Fibroblast of villous mesenchyme (primary cell): ENCODE measurements at places on chromosomes 16 and 17.

DNA sequence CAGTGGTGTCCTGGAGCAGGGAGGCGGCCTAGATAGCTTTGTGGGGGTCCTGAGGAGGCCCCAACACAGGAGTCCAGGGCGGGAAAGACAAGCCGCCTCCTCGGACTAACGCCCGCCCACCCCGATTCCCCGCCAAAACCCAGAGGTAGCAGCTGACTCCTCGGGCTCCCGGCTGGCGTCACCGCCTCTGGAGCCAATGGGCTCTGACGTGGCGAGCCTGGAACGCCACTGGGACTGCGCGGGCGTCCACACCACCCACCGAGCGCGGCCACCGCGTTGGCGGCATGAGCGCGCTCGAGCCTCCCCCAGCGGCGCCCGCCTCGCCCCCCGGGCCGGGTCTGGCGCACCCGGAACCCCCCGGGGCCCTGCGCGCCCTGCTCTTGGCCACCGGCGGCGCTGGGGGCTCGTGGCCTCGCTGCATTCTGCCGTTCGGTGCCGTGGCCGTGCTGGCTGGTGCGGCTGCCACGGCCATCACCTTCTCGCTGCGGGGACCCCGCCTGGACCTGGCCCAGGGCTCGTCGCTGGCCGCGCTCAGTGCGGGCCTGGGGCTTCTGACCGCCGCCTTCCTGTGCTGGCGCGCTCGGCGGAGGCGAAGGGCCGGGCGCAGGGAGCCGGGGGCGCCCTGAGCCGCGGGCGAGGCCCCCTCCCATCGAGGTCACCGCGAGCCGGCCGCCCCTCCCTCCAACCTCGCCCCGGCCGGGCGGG, 3.4 kb upstream of the NTN3 start:
- peak; percentile 70 for DNase-seq

DNA sequence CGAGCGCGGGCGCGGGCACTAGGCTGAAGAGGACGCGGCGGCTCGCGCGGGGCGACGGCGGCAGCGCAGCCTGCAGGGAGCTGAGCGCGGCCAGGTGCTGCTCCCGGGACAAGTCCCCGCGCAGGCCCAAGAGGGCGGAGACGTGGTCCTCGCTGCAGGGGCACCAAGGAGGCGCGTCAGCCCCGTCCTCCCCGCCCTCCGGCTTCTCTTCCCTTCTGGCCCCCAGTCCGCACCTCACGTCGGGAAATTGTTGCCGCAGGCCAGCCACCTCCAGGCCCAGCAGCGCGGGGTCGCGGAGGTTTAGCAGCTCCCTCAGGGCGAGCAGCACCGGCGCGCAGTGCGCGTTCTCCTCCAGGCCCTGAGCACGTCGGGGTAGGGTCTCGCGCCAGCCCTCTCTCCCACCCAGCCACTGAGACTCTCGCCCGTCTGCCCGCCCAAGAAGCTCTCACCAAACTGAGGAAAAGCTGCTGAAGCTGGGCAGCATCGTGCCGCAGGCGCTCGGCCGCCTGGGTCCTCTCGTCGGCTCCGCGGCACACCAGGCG, 761 bp upstream of the MATCAP1 start:
- no peak for DNase-seq

GRCh38 chr16:54425068-54425467, 138.5 kb upstream of the IRX3 start:
- DNase-seq = no peak

DNA sequence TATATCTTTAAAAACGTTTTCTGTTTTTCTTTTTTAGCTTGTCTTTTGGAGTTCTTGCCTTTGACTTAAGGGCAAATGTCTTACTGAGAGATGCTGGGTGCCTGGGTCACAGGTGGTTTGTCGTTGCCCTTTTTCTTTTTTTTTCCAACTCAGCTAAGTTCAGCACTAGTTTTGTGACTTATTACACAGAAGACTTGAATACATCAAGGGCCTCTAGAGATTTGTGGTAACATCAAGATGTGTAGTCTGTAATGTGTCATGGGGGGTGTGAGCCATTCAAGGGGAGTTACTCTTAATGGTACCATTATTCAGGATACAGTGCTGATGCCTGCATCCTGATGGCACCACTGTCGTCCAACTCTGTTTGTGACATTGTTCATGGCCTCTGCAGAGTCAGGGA, 95.1 kb downstream of the PRKCA start:
- DNase-seq = no peak

DNA sequence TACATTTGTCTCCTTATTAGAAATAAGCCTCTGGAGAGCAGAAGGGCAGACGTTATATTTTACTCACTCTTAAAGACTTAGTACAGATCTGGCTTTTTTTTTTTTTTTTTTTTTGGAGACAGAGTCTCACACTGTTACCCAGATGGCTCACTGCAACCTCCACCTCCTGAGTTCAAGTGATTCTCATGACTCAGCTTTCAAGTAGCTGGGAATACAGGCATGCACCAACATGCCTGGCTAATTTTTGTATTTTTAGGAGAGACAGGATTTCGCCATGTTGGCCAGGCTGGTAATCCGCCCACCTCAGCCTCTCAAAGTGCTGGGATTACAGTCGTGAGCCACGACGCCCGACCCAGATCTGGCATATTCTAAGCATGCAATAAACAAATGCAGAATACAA, 36.4 kb upstream of the TMEM97 start:
- peak; percentile 88 for DNase-seq

DNA sequence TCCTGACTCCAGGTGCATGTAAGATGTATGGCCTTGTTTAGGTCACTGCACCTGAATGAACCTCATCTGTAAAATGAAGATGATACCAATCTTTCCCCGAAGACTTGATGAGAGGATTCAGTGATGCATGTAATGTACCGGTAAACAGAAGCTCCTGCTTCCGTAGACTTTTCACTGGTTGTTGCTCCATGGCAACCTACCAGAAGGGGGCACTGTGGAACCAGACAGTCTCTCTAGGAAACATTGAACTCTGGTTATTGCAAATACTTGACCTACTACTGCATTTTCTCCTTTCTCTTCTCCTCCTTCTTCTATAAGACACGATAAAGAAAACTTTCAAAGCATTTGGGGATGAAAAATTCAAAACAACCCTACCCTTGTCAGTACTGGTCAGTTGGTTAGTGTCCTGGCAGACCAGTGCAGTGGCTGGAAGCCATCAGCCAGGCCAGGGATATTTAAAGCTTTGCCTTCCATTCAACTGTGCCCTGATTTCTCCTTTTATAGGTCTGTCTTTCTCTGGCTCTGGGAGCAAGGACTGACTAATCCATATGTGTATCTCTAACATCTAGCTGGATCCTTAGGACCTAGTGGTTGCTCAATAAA, 667.4 kb upstream of the SALL1 start:
- peak; percentile 73 for DNase-seq

GRCh38 chr16:84786605-84787262, 33.1 kb upstream of the CRISPLD2 start:
- DNase-seq = no peak

DNA sequence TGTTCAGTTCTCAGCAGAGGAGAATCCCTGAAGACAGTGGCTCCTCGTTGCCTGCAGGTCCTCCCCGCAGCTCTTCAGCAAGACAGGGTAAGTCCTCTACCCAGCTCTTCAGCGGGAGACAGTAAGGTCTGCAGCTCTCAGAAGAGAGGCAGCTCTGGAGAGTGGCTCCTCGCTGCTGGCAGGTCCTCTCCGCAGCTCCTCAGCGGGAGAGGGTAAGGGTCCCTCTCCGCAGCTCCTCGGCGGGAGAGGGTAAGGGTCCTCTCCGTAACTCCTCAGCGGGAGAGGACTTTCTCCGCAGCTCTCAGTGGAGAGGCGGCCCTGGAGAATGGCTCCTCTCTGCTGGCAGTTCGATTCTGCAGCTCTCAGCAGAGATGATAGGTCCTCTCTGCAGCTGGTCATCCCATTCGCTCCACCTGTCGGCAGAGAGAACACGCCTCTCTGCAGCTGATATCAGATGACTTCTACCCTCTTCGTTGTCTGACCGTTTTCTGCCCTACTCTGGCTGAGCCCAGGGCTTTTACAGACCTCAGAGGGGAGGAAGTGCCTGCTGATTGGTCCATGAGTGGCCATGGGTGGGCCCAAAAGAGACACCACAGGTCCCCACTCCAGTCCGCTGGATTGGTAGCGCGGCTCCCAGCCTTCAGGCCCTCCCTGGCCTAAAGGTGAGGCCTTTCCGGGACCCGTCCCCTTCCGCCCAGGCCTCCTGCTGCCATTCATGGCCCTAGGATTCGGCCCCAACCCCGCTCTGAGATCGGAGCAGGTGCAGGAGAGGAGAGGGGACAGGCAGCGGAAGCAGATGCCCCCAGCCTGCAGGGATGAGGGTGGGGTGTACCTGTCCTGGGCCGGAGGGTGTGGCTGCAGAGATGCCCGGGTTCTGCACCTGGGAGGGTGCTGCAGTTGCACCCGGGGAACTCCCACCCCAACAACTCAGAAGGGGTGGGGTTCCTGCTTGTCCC, 11.9 kb upstream of the SHCBP1 start:
- no peak for DNase-seq

DNA sequence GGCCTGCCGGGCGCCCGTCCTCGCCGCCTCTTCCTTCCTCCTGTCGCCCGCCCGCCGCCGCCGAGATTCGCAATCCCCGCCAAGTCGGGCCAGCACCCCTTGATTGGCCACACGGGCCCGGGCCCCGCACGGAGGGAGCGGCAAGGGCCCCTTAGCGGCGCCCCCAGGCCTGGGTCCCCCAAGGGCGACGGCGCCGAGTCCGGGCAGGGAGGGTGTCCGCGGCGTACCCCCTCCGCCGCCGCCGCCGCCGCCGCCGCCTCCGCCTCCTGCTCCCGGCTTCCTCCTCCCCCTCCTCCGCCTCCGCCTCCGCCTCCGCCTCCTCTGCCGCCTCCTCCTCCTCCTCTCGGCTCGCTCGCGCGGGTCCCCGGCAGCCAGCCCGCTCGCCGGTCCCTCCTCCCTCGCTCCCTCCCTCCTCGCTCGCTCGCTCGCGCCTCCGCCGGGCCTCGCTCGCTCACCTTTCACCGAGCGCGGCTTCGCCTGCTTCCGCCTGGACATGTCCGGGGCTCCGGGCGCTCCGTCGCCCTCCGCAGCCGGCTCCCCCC, 561 bp downstream of the ZNF423 start:
- DNase-seq = peak; percentile 69

GRCh38 chr16:86088816-86089215, 189.9 kb downstream of the IRF8 start:
- no peak for DNase-seq

DNA sequence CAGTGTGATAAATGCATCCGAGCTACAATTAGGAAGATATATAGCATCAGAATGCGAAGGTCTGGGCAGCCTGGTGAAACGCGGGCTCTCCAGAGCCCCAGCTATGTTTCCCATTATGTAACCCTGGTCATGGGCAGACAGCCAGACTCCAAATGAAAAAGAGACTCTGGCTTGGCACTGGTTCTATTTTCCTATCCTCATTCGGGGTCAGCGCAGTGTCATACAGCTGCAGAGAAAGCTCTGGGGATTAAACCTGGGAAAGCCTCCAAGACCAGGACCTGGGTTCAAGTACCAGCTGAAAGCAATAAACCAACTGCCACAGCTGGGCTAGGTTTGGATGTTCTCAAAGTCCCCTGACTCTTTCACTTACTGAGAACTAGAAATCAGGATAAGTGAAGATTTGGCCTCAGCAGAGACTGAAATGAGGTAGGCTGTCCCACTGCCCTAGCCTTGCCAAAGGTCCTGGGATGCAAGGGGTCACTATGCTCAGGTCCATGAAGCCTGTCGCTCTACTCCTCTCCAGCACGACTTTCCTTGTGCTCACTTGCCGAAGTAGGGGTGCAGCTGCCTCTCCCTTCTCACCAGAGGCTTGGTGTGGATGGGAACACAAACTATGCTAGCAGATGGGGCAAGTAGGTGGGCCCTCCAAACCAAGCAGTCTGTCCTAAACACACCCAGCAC, 123.8 kb downstream of the SMG6 start:
- DNase-seq = peak; percentile 100

GRCh38 chr17:43456661-43457361, 27.0 kb upstream of the DHX8 start:
- DNase-seq = peak; percentile 70

GRCh38 chr17:34653511-34653910, 74.1 kb downstream of the TMEM132E start:
- DNase-seq = no peak

- peak; percentile 96 for DNase-seq
Measured at GRCh38 chr16:53123747-53124146, 69.0 kb downstream of the CHD9 start.

DNA sequence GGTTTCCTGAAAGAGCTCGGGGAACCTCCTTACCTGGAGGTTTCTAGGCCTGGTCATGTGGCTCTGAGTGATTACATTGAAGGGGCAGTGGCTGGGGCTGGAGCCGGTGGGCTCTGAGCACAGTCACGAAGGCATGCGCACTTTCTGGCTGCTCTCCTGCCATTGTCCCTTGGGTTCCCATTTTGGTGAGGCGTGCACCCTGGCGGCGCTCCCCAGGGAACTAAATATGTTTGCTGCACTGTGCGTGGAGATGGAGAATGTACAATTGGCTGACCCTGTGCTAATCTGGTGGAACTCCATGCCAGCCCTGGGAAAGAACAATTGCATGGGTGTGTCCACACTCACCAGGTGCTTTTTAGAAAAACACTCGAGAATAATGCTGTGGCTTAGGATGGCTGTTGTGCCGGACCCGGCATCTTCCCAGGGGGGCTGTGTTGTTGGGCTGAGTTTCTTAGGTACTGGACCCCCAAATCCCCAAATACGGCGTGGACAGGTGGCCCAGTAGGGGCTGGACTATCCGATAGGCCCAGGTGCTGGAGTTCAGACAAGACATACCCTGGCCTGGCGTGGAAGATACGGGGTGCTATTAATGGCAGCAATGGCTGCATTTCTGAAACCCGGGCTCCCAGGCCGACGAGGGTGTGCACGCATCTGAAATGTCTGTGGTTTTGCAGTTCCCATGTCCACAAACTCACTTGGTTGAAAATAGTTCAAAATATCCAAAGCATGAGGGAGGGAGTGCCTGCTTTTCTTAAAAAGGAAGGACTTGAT, 230.5 kb downstream of the SEC14L1 start:
- peak; percentile 78 for DNase-seq

DNA sequence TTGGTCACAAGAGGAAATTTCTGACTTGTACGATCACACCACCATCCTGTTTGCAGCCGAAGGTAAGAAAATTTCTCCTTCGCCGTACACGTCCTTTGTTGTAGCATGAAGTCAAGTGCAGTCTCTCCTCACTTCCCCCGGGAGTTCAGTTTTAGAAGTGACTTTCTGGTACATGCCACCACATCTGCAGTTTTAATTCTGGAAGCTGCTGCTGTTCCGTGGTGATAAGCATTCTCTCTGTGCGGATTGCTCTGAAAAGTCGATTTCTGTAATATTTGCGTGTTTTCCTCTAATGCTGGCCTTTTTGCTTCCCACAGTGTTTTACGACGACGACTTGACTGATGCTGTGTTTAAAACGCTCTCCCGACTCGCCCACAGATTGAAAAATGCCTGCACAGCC, 20.6 kb downstream of the METTL22 start:
- DNase-seq = no peak
